ENCODE measurements at places on chromosomes 1 and 21.

DNA sequence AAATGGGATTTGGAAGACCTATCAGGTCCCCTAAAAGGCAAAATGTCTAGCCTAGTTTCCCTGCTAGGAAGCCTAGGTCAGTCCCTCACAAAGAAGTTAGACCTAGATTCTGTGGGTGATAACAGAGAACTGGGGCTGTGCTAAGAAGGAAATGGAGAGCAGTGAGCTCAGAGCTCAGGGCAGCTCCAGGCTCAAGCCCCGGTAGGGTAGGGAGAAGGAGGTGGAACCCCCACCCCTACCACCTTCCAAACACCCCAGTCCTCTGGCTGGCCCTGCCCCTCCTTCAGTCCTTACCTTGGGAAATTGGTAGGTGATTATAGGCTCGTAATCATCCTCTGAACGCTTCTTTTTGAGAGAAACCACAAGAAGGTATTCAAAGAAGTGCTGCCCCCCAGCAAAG lies 1.1 kb downstream of the DENND2D start:
- DNase-seq: no peak

DNA sequence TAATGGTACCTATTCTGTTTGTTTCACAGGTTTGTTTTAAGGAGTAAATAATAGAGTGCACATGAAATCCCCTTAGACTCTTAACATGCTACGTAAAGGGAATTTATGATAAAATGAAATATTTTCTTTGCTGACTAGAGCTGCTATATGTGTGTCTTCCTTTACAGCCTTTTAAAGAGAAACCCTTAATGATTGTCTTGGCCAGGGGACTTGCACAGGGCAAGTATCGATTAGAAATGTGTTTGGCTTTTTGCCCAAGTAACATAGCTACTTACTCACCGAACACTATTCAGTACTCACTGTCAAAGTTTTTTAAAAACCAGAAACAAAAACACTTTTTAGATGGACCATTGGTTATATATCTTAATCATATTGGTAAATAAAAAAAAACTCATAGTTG lies 71.3 kb upstream of the KIAA1614 start:
- no peak for DNase-seq

GRCh38 chr1:151372058-151372934 lies at the start of gene SELENBP1:
SELENBP1 (minus strand) TSS chr1:151372705; CDS start chr1:151372641, 64 bp downstream.
- DNase-seq: no peak

DNA sequence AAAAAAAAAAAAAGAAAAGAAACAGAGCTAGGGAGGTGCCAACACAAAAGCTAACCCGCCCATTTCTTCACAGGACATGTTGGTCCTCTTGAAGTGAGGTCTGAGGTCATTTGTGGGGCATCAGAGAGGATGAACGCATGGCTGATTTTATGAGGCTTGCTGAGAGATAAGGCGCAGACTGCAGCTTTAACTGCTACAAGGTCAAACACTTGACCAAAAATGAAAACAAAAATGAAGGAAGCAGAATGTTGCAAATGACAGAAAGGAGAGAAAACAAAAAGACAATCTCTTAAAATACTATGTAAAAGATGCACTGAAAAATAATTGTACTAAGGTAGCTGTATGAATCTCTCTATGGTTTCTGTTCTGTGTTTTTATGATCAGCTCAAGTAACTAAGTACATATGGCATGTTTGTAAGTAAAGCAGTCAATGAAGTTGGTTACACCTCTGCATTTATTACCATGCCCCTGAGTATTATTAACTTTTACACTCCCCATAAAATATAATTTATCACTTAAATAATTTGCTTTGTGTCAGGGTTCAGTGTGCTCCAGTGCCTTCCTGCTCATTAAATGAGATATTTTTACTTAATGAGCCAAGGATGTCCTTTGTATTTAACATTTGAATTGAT lies 249.1 kb upstream of the NR5A2 start:
- DNase-seq: no peak

DNA sequence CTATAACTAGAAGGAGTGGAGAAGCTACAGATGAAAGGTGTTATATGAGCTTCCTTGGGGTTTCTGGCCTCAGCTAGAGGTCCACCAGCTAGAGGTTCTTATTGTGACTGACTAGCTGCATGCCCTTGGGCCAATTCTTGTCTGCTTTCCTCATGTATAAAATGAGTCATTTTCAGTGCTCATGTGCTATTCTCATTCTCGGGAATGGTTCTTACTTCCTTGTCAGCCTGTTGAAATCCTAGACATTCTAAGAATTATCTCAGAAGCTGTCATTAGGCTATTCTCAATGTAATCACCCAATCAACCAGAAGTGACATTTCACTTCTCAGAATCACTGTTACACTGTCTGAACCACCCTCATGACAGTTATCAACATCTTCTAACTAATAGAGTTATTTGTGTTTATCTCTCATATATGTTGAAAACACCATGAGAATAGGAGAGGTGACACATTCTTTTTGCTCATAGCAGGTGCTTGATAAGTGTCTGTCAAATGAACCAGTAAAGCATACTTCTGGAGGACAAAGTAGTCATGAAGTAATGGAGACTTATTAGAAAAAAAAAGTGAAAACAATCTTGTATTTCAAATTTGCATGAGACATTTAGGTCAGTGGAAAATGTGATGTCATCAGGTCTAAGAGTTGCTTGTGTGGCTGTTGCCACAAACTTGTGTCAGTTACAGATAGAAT lies 122.8 kb upstream of the IVNS1ABP start:
- no peak for DNase-seq

DNA sequence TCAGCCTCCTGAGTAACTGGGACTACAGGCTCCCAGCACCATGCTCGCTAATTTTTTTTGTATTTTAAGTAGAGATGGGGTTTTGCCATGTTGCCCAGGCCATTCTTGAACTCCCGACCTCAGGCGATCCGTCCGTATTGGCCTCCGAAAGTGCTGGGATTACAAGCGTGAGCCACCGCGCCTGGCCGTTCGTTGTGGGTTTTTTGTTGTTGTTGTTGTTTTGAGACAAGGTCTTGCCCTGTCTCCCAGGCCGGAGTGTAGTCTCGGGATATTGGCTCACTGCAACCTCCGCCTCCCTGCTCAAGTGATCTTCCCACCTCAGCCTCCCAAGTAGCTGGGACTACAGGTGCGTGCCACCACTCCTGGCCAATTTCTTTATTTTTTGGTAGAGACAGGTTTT lies 4.7 kb upstream of the INAVA start:
- DNase-seq: no peak

DNA sequence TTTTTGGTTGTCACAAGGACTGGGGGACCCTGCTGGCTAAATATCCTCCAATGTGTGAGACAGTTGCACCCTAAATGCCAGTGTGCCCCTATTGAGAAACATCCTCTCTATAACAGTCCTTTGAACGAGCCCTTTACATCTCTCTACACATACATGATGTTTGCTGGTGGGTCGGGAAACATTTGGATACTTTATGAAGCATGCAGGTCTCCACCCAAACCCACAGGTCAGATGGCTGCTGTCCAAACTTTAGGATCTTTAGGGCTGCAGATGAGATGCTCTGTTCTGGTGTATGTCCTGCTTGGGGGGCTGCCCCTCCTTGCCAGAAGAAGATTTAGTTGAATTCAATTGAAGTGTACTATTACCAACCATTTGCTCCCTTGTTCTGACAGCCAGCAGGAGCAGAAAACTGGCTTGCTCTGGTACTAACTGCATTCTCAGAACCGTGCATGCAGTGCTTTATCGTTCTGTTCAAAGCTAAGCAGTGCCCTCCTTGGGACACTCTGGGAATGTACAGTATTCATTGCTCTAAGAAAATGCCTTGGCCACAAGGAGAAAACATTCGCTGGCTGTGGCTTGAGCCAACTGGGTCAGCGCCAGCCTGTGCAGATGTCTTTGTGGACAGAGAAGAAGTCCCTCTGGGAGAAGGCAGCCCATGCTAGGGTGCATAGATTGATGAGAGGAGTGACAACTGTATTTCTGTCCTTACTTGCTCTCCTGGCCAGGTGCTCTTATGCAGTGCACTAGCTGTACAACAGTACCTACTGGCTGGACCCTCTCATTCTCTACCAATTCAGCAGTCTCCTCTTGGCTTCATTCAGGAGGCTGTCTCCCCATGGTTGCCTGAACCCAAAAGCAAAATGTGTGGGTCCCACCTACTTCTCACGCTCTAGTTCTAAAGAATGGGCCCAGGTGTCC lies 61.4 kb upstream of the DIRAS3 start:
- DNase-seq: no peak

GRCh38 chr1:218521414-218522169 lies 176.5 kb downstream of the TGFB2 start:
- DNase-seq: peak; percentile 7

Measured in activated T-cell treated with anti-CD3 and anti-CD28 coated beads for 48 hours (primary cell).